ENCODE measurements at places on chromosomes 4 and X. TPM values are rescaled to one million over a fixed set of nuclear protein-coding genes. Genes with fewer than 3 reads are reported as not detected.
A peak's percentile ranks its signal among the peaks of the same experiment; 100 is the strongest.

The GCNA gene
- total RNA-seq, result 1.5 TPM

The MAGEA8 gene
- total RNA-seq, result not detected

The PRRG1 gene
- total RNA-seq, result 8.8 TPM

The UBA1 gene
- 92.4 TPM for total RNA-seq

The ADH1B gene
- total RNA-seq, result 101 TPM

The BANK1 gene
- 24.3 TPM for total RNA-seq

The MAGEH1 gene
- 31.8 TPM for total RNA-seq

The MAGEC2 gene
- not detected for total RNA-seq

The PPP2R2C gene
- total RNA-seq, result 1.4 TPM

The IL2 gene
- not detected for total RNA-seq

The RIBC1 gene
- not detected for total RNA-seq

DNA sequence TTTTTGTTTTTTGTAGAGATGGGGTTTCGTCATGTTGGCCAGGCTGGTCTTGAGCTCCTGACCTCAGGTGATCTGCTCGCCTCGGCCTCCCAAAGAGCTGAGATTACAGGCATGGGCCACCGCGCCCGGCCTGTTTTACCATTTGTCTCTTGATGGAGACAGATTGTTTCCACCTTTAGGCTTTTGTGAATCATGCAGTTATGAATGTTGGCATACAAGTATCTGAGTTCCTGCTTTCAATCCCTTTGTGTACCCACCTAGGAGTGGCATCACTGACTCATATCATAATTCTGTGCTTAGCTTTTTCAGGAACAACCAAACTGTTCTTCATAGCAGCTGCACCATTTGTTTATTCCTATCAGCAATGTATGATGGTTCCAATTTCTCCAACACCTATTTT lies 20.2 kb upstream of the MGST2 start:
- DNase-seq, result peak; percentile 54

DNA sequence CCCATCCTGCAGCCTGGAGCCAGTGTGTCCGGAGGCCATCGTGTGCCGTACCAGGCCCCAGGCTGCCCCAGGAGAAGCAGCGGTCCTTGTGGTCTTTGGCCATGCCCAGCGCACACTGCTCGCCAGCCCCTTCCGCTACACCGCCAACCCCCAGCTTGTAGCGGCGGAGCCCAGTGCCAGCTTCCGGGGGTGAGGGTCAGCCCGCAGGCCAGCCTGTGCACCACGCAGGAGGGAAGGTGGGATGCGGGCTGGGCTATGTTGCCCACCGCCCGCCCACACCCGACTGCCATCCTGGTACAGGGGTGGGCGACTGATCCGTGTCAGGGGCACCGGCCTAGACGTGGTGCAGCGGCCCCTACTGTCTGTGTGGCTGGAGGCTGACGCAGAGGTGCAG lies 7.6 kb upstream of the SRPK3 start:
- DNase-seq, result no peak

GRCh38 chrX:7131621-7132020 lies 15.9 kb upstream of the STS start:
- DNase-seq, result no peak

DNA sequence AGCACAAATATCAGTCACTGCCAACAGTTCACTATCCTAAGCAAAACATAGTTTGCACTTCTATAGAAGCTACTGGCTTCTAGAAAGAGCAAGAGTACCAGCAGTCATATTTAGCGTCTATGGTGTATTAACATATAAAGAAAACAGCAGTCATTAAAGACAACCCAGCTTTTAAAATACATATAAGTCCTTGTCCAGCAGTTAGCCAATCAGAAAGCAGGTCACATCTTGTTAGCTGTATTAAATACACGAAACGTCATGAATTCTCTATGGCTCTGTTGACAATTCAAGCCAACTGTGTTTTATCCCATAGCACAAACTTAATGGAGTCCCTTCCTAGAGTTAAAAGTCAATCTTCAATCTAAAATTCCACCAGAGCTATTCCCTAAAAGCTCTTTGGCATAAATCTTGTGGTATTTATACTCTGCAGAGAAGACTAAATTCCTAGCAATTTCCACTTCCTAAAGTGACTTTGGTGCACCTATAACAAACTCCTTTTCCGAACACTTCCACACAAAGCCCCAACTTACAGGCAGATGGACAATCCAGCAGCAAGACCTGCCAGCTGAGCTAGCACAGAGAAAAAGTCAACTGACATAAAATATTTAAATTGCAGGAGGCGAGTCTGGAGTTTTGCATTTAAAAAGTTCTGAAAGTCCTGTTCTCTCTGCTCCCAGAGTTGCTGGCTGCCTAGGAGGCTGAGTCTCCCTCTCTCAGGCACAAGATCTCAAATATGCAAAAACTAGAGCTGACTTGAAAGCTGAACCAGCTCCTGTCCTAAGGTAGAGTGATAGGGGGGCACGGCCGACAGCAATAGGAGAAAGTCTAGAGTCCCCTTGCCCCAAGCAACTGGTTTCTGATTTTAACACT lies 1.3 kb downstream of the LDB2 start:
- peak; percentile 81 for DNase-seq

GRCh38 chrX:115017455-115017854 lies at the start of gene IL13RA2:
TSS of gene IL13RA2 (minus strand) at chrX:115017616. CDS start at chrX:115017269, 347 bp downstream.
- peak; percentile 6 for DNase-seq

GRCh38 chrX:40720792-40721191 lies 14.6 kb downstream of the MED14 start:
- no peak for DNase-seq

GRCh38 chrX:10634392-10635161 lies 14.2 kb upstream of the MID1 start:
- no peak for DNase-seq

- no peak for DNase-seq
Observed at GRCh38 chr4:164481306-164482091, 272.4 kb upstream of the SMIM31 start.

DNA sequence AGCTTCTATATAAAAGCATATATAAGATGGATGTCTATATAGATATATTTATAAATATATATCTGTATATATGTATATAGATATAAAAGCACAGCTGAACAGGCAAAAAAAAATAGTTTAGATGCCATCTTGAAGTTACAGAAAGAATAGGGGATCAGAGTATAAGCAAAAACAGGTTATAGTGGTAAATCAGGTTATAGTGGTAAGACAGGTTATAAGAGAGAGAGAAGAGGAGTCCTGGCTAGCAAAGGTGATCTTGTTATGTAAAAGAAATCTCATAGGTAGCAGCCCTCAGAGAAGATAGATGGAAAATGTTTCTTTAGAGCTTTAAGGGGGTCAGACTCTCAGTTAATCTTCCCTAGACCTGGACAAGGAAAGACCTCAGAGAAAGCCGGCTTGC lies 1263.1 kb downstream of the PCDH7 start:
- DNase-seq, result no peak

DNA sequence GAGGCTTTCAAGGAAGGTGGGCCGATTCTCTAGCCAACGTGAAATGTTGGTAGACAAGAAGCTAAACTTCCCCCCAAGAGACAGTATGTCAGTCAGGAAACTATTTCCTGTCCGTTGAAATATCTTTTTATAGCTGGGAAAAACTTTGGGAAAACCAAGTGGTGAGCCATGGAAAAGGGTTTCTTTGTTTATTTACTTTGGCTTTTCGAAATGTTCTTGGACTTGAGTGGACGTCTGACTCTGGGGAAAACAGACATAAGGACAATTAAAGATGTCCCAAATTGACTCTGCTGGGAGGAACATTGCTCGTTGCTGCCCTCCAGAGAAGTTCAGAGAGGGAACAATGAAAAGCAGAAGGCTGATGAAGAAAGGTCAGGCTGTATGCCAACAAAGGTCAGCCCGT lies 295.4 kb downstream of the RAPGEF2 start:
- DNase-seq, result no peak

- DNase-seq, result no peak
Observed at GRCh38 chr4:153539422-153539821, 73.3 kb downstream of the TMEM131L start.

- no peak for DNase-seq
Observed at GRCh38 chrX:48939524-48940228, 17.7 kb downstream of the OTUD5 start.

DNA sequence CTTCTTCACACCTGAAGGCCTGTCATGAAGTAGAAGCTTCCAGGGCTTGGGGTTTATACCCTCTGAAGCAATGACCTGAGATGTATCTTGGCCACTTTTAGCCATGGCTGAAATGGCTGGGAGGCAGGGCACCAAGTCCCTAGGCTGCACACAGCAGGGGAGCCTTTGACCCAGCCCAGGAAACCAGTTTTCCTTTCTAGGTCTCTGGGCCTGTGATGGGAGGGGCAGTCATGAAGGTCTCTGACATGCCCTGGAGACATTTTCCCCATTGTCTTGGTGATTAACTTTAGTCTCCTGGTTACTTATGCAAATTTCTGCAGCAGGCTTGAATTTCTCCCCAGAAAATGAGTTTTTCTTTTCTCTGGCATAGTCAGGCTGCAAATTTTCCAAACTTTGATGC lies 511.0 kb upstream of the KLHL4 start:
- DNase-seq, result no peak

- peak; percentile 37 for DNase-seq
Observed at GRCh38 chrX:135421932-135422809, at the start of gene SMIM10L2A. TSS of gene SMIM10L2A (plus strand) at chrX:135421944. CDS start at chrX:135422132, 188 bp downstream.

DNA sequence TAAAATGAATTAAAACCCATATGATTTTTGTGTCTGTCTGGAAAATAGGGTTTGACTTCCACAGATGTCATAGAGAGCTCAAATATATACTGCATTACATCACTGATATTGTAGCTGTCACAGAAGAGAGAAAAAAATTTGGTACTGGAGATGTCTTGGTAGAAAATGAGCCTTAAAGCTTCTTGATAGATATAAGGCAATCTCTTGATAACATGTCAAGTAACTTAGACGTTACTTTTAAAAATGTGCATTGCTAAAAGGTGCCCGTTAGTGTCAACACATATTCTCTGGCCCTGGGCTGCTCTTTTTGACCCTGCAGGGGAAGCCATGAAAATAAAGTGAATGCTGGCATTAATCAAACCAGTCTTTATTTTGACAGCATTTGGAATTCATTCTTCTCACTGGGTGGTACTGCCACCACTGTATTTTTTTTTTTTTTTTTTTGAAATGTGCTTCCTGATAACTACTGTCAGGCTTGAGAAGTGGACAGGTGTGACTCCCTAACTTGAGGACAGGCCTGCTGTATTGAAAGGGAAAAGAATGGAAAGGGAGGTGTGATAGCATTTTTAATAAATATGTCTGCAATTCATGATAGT lies 53.0 kb upstream of the RAPGEF2 start:
- DNase-seq, result no peak

DNA sequence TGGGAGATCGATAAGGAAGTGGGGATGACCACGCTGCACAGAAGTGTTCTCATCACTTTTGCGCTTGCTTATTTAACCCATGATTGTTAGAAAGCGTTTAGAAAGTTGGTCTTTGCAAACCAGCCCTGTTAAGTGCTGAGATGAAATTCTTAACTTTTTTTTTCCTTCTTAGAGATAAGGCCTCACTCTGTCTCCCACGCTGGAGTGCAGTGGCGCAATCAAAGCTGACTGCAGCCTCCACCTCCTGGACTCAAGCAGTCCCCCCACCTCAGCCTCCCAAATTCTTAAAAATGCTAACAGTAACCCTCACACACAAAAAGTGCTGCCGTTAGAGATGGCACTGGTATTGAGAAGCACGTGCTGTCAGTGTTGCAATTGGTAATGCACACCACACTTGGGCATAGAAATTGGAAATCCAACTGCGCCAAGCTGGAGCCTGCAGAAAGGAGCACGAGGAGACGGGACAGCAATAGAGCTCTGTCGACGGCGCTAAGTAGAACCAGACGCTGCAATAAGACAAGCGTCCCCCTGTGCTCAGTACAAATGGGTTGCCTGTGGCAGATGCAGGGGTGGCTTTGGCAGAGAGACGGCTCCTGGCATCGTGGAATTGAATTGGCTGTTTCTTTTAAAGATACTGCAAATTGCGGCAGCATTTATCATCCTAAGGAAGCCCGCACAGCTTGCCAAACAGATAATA lies 113.4 kb downstream of the TBL1X start:
- DNase-seq, result no peak

DNA sequence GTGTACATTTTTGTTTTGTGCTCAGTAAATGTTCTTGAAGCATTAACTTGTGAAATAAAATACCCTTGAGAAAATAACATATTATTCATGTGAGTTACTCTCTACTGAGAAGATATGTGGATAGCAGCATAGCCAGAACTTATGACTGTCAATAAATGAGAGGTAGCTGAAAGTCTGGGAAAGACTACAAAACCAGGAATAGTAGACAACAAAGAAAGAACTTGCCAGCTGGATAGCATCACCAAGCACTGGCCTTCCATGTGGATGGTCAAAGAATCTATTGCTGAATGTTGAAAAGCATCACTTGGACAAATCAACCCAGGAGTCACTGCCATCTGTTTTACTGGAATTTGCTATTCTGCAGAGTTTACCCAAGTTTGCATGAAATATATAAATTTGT lies 650.0 kb upstream of the HTR2C start:
- DNase-seq, result no peak

- DNase-seq, result no peak
Observed at GRCh38 chr4:129972257-129972656, 876.3 kb downstream of the C4orf33 start.

DNA sequence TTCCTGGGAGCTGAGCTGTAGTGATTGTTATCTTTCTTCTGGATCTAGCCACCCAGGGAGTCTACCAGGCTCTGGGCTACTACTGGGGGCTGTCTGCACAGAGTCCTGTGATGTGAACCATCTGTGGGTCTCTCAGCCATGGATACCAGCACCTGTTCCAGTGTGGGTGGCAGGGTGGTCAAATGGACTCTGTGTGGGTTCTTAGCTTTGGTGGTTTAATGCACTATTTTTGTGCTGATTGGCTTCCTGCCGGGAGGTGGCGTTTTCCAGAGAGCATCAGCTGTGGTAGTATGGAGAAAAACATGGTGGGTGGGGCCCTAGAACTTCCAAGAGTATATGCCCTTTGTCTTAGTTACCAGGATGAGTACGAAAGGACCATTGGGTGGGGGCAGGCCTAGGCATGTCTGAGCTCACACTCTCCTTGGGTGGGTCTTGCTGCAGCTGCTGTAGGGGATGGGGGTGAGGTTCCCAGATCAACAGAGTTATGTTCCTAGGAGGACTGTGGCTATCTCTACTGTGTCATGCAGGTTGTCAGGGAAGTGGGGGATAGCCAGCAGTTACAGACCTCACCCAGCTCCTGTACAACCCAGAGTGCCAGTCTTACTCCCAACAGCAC lies 264.8 kb upstream of the LDB2 start:
- DNase-seq, result no peak

- no peak for DNase-seq
Observed at GRCh38 chrX:13955095-13955647, 74.5 kb downstream of the GEMIN8 start.

- DNase-seq, result no peak
Observed at GRCh38 chr4:96073461-96073860, 233.6 kb downstream of the PDHA2 start.

- DNase-seq, result no peak
Observed at GRCh38 chrX:8741981-8742380, 10.0 kb upstream of the ANOS1 start.

Measured in stomach (tissue), 19 donors.